Liver (tissue), 10 donors: ENCODE measurements at places on chromosomes 2 and 18.

- no peak for DNase-seq
Observed at GRCh38 chr18:9419956-9420631, 55.2 kb upstream of the RALBP1 start.

DNA sequence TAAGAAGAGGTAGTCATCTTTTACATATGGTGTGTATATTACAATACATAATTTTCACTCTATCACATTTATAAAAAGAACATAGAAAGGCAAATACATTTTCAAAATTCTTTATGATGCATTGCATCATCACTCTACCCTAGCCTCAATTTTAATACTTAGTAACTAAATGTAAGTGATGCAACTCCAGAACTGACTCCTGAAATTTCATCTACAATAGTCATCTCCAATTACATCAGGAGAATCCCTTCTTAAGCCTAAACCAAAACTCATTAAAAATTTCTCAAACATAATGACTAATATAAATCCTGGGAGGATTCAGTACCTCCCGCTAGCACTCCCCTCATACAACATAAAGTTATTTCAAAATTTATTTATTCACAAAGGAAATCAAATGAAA is 15.9 kb downstream of the TMX3 start:
- DNase-seq, result no peak

DNA sequence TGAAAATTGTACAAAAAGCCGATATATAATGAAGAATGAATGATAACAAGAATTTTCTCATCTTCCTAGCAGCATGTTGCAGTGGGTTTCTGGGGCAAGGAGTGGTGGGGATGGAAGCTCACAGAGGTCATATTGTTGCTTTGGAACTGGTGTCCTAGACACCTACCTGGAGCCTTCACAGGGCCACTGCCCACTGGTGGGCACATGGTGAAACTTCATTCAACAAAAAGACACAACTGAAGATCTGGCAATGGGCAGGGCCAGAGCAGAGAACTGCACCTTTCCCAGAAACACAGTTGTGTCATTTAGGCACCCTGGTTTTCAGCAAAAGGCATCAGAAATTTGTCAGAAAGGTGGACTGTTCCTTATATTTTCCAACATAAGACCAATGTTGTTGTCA is 115.3 kb downstream of the FHOD3 start:
- DNase-seq, result no peak

DNA sequence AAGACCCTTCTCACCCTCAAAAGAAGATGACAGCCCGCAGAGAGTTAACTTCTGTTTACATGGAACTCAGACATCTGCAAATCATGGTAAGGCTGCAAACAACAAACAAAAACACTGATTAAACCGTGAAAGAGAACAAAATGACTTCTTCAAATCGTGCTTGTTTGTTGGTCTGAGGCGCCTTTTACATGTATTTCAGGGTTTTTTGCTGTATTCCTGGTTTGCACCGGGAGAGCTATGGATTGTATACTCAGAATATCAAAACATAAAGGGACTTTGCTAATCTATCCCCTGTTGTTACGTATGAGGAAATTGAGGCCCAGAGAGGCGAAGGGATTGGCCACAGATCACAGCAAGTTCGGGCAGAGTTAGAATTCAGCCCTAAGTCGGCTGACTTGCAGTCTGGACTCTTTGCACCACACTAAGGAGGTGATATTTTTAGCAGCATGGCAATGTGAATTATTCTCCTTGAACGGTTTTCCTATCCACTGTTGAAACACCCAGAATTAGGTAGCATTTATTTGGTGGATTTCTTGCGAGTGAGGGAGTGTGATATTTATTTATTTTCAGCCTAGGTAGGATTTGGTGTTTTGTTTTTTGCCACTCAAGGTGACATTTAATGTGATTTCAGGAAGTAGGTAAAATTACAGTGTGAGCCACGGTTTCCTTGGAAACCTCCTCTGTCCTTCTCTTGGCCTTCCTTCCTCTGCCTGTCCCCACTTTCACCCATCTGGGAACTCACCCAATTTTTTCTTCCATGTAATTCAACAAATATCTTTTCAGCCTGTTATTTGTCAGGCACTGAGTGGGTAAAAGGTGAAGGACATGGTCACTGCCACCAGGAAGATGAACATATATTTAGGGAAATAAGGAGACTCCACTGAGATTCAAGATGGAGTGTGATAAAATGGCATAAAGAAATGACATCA is 980 bp upstream of the PDE6D start:
- no peak for DNase-seq

DNA sequence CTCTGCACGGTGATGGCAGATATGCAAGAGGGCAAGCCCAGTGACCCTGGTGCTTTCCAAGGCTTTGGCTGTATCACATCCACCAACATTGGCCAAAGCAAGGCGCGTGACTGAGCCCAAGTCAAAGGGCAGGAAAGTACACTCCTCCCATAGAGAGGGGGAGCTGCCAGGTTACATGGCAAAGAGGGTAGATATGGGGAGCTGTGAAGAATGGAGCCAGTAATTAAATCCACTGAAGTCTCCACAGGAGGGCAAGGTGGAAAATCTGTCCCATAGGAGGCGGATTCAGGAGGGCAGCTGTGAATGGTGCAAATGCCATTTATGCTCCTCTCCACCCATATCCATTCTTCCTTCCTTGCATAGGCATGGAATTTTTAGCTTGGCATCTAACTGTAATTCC is 44.6 kb upstream of the THOC1 start:
- DNase-seq, result no peak

GRCh38 chr2:86223927-86224560 is 24.8 kb downstream of the MRPL35 start:
- no peak for DNase-seq

DNA sequence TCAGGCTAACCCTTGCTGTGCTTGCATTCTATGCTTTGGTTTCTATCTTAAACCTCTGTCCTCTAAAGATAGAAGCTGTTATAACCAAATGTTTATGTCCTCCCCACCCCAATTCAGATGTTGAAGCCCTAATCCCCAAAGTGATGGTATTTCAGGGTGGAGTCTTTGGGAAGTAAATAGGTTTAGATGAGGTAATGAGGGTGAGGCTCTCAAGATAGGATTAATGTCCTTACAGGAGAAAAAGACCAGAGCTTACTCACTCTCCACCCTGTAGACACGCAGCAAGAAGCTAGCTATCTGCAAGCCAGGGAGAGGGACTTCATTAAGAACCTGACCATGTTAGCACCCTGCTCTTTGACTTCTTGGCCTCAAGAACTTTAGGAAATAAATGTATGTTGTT is 362.5 kb downstream of the ERBB4 start:
- DNase-seq, result no peak

GRCh38 chr2:63866009-63866709 is 24.5 kb downstream of the UGP2 start:
- DNase-seq, result no peak

DNA sequence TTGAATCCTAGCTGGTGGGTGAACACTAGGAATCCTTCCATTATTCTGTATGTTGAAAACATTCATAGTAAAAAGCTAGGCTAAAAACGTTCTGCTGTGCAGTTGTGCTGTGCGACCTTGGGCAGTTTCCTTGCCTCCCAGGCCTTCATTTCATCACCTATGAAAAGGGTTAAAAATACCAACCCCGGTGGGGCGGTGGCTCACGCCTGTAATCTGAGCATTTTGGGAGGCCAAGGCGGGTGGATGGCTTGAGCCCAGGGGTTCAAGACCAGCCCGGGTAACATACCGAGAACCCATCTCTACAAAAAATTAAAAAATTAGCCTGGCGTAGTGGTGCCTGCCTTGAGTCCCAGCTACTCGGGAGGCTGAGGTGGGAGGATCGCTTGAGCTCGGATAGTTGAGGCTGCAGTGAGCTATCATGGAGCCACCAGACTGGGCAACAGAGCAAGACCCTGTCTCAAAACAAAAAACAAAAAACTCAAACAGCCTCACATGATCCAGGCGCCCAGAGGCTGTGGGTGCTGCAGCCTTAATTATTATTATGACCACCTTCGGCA is 2.9 kb upstream of the RRM2 start:
- no peak for DNase-seq

- DNase-seq, result peak; percentile 40
Observed at GRCh38 chr2:170743530-170744239, 26.5 kb upstream of the ERICH2 start.

- no peak for DNase-seq
Observed at GRCh38 chr2:160912276-160912675, 248.0 kb upstream of the TANK start.

- DNase-seq, result no peak
Observed at GRCh38 chr2:51535763-51536162, 503.8 kb upstream of the NRXN1 start.

DNA sequence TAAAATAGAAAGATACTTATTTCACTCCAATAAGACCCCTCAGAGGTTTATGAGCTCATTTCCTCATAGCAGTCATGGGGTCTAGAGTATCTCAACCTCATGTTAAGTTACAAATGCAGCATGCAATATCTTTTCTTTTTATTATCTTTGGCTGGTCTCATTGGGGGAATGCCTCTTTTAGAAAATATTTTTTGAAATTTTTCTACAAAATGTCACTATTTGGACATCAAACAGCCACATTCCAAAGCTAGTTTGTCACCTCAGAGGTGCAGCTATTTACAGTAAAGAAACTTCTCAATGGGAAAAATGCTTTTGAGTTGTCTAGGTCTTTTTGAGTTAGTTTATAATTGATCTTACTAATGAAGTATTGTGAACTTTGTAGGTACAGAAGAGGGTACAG is 370.7 kb upstream of the LRATD1 start:
- no peak for DNase-seq

GRCh38 chr2:132403146-132403545 is 13.5 kb upstream of the GPR39 start:
- DNase-seq, result no peak

- DNase-seq, result no peak
Observed at GRCh38 chr2:64399521-64399920, 54.4 kb upstream of the LGALSL start.

GRCh38 chr2:236176417-236176816 is 8.2 kb upstream of the GBX2 start:
- no peak for DNase-seq

DNA sequence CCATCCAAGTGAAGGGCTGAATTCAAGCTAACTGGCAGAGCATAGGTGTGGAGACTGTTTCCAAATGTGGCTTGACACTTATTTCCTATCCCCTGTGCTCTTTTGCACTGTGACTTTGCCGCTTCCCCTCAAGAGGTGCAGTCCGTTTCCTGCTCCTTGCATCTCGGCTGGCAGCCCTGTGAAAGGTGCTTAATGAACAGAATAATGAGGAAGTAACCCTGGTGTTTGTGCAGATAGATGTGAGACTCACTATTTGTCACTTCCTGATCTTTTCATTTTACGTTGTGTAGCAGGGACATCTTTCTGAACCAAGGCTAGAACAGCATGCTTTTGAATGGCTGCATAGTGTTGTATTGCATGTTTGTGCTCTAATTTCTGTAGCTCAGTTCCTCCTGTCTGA is 60.8 kb downstream of the CEP192 start:
- DNase-seq, result no peak

DNA sequence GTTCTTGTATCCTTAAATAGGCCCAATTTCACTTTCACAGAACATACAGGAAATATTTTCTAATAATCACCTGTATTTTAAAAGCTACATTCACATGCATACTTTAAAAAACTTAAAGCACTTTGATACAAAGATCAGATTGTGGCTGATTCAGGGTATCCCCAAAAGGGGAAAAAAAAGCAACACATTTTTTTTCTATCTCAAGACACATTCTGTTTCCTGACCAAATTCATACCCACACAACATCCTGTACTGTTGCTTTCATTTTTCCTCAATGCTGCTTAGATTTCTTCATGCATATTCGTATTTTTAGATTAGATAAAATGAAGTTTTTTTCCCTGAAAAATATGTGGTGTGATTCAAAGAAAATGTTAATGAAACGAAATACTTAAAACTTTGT is 122.5 kb downstream of the TMEFF2 start:
- no peak for DNase-seq

GRCh38 chr2:148675708-148676107 is 31.2 kb downstream of the EPC2 start:
- no peak for DNase-seq

- DNase-seq, result no peak
Observed at GRCh38 chr2:98350411-98350810, 4.2 kb downstream of the CNGA3 start.

DNA sequence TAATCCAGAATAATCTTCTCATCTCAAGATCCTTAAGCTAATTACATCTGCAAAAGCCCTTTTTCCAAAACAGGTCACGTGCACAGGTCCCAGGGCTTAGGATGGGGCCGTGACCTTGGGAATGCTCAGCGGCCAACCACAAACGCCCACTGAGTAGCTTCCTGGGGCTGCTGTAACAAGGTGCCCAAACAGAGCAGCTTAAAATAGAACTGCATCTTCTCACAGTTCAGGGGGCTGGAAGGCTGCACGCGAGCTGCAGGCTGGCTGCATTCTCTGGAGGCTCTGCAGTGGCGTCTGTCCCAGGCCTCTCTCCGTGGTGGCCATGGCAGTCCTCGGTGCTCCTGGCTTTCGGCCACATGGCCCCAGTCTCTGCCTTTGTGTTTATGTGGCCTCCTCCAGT is 31.9 kb downstream of the ADI1 start:
- no peak for DNase-seq

GRCh38 chr2:143251681-143252080 is 122.5 kb downstream of the ARHGAP15 start:
- no peak for DNase-seq

- DNase-seq, result no peak
Observed at GRCh38 chr2:215022418-215022817, 116.0 kb downstream of the ABCA12 start.

GRCh38 chr2:2039826-2040225 is 291.2 kb downstream of the MYT1L start:
- DNase-seq, result no peak

DNA sequence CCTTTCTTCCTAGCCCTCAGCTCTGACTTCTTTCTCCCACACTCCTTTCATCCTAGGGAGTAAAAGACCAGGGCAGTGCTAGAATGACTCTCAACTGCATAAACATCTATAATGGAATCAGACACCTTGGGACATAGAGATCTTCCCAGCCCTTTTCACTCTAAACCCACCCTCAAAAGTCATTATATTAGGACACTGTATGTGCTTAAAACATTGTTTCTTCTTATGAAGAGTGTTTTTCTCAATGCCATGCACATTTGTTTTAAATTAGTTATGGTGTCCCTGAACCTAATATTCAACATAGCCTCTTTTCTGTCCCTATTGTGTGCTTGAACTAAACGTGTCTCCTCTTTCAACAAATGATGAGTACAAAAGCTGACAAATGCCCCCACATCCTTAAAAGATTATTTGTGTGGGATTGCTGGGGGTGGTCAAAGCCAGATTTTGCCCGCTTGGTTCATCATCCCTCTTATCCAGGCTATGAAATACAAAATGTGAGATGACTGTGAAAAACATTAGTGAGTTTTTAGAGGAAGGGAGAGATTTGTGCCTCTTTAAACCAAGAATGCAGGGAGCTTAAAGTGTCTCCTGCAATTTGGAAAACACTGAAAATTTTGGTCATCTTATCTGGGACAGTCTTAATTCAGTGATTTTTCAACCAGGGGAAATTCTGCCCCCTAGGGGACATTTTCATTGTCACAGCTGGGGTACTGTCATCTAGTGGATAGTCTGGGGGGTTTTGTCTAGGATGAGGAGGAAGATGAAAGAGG is 29.0 kb downstream of the SERPINB5 start:
- DNase-seq, result no peak
